ENCODE measurements at places on chromosomes 5 and 9.

GRCh38 chr9:70229026-70229425 lies 29.8 kb upstream of the SMC5 start:
- peak; percentile 23 for DNase-seq

DNA sequence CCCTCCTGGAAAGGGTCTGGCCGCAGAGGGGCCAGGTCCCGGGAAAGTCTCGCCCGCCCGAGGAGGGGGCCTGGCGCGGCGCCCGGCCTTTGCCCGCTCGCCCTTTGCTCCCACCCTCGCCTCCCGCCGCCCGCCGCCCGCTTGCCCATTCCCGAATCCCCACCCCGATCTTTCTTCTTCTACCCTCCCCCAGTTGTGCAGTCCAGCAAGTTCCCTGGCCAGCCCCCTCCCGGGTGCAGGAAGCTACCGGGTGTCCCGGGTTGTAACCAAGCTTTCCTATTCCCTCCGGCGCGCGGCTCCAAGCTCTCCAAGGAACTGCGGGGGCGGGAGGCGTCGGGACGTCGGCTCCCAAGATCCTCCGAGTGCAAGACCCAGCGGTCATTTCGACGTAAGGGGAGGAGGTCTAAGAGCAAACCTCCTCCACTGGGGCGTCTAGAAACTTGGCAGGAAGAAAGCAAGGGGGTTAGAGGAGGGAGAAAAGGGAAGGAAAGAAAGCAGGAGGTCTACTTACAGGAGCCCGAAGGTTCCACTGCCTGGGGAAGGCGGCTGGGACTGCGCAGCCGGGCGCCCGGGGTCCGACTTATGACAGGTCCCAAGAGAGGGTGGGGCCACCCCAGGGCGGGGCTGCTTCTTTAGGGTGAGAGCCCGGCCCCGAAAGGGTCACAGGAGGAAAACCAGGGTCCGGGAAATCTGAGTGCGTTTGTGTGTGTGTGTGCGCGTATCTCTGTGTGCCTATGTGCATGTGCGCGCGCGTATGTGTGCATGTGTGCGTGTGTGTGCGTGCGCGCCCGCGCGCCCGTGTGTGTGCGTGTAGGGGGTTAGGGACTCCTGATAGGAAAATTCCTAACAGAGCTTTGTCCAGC lies at the start of gene PTGR1:
Gene PTGR1, minus strand, starts transcription at position 556 of the 863 bp plus-strand sequence. CDS start 2,225 bp downstream, outside the sequence.
- peak; percentile 92 for DNase-seq

DNA sequence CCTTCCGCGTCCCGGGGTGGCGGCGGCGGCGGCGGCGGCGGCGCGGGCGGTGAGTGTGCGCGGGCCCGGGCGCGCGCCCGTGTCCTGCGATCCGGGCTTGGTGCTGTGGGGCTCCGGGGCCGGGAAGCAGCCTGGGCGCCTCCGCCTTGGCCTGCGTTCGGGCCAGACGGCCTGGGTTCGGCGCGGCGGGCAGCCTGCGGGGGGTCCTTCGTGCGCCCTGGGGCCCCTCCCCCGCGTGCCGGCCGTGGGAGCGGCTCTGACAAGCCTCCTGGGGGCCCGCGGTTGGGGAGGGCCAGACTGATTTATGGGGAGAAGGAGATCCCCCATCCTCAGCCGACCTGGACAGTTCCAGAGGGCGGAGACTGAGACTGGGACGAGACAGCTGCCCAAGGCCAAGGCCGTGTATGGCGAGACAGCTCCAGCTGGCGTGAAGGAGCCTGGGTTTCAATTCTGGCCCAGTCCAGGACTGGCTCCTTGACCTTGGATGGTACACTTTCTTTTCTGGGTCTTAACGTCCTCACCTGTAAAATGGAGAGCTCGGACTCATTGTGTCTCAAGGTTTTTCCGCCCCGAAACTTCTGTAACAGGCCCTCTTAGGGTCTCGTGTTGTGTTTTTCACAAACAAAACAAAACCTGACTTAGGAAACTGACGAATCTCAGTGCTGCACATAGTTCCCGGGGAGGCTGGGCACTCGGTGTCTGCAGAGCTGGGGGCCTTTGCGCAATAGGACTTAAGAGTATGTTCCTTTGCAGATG lies 603 bp downstream of the TMEM268 start:
- peak; percentile 87 for DNase-seq

DNA sequence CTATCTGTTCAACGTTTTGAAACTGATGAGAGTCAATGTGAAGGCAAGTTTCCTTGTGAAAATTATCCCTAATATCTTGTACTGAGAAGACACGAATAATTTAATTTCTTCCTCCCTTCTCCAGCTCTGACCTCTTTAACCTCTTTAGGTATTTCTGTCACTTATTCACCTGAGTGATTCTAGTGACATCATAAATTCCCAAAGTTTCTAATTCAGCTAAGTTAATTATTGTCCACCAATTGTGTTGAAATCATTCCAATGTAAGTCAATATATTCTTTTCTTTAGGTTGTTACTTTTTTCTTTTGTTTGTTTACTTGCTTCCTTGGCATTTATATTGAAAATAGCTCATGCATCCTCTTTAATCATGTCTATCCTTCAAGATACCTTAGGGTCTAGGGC lies 143.8 kb downstream of the PAPPA start:
- no peak for DNase-seq

GRCh38 chr9:87342743-87343142 lies 154.9 kb upstream of the DAPK1 start:
- peak; percentile 24 for DNase-seq

- DNase-seq, result no peak
Observed at GRCh38 chr5:66498791-66499207, 97.4 kb upstream of the MAST4 start.

DNA sequence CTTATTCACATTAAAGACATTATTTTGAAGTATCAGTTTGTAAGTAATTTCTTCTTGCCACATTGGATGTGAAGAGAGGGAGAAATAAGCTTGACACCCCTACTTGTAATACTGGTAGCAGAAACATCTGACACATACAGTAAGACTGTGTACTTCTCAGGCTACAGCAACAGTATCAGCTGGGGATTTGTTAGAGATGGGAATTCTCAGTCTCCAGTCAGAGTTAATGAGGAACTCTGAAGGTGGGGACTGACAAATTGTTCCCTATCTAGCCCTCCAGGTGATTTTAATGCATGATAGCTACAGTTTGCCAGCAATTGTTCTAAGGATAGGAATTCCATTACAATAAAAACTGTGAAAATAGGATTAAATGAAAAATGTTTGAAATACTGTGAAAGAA lies 524.8 kb downstream of the PRR16 start:
- DNase-seq, result no peak

- DNase-seq, result no peak
Observed at GRCh38 chr5:150368526-150368925, 11.0 kb downstream of the TCOF1 start.

GRCh38 chr5:165722401-165722800 lies 2217.0 kb downstream of the MAT2B start:
- no peak for DNase-seq

DNA sequence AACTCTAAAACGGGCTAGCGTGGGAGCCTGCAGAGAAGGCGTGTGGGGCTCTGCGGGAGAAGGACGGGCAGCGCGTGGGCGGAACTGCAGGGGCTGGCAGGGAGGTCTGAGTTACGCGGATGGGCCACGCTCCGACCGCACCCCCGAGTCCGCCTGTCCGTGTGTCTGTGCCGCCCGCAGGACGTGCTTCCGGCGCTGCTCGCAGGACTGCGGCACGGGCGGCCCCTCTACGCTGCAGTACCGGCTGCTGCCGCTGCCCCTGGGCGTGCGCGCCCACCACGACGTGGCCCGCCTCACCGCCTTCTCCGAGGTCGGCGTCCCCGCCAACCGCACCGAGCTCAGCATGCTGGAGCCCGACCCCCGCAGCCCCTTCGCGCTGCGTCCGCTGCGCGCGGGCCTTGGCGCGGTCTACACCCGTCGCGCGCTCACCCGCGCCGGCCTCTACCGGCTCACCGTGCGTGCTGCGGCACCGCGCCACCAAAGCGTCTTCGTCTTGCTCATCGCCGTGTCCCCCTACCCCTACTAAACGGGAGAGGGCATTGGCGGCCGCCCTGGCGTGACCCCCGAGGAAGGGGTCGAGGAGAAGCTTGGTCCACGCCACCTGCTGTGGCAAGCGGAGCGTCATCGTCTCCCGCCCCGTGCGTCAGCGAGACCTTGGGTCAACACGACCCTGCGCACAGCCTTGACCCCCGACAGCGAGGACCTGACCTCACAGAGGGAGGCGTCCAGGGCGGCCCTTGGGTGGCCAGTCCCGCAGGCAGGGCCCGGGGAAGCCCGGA lies 11.4 kb upstream of the ASS1 start:
- peak; percentile 53 for DNase-seq

DNA sequence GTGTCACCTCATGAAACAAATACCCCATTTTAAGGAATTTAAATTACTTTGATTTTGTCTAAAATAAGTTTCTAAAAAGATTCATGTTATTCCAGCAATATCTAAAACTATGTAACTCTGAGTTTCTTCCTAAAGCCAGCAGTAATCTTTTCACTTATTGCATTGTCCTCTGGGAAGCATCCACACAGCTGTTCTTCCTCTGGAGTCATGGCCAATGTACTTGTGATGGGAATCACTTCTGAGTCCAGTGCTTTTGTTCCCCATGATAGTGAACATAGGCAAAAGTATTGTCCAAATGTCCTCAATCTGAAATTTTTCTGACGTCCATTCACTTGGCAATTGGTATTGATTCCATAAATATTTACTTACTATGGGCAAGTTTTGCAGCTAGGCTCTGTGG lies 125.0 kb downstream of the STARD4 start:
- DNase-seq, result no peak

DNA sequence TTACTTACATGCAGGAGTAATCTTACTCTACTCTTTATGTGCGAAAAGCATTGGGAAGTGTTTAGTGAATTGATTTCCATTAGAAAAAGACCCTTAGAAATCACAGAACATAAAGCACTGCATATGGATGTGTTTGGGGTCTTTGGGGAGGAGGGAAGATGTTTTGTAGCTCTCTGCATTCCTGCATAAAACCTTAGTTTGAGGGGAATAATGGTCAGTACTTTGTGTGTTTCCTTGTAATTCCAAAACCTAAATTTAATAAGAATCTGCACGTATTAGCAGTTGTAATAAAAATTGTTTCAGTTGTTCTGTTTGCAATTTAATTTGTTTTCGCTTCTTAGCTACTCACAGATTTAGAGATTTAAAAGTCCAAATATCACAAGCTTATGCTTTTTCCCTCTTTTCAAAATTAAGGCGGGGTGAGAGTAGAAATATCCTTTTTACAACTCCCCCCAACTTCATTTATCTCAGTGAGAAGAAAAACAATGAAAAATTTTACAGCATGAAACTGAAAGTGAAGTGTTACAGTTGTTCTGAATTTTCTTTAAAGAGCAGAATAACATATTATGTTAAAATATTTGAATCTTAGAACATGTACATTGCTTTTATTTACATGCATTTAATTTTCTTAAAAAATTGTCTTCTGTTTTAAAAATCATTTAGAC lies 143.8 kb downstream of the SMARCA2 start:
- DNase-seq, result no peak

GRCh38 chr5:145699846-145700245 lies 135.3 kb downstream of the PRELID2 start:
- DNase-seq, result no peak

- peak; percentile 34 for DNase-seq
Observed at GRCh38 chr9:109640580-109641371, 139.2 kb upstream of the PALM2AKAP2 start.

DNA sequence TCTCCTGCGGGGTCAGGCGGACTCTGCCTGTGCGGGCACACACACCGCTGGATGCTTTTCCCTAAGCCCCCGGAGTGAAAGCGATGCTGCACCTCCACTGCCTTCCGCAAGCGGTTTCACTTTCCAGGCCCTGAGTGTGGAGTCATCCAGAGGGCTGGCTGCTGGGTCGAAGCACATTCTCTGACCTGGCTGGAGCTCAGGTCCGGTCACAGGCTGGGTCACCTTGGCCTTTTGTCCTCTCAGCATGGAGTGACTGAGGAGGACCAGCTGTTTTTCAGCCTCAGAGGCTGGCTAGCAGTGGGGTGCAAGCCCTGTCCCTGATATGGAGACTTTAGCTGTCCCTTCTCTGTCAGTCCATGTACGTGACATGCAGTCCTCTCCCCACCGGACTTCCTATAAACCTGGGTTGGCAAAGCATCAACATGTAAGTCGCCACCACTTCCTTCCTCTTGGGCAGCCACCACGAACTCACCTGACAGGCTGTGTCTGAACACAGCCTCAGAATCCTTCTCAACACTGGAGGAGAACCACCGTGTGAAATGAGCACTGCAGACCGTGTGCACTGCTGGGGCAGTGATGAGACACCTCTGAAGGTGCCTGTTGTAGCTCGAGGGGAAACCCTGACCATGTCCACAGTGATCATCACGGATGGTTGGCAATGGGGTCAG lies 51.3 kb downstream of the GADD45G start:
- no peak for DNase-seq

DNA sequence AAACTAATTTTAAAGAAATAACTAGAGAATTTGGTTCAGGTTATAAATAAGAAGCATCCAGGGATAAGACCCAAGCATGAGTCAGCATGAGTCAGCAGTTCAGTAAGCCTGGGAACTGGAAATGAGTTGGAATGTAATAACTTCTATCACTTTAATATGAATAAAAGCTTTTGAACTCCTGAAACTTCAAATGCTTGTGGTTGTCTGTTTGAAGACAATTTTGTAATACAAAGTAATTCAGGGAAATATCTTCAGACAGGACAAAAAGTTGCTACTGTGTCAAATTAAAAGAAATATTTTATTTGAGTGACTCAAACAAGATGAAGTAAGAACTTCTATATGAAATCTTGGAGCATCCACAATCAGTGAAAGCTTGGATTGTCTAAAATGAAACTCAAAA lies 331.2 kb upstream of the DAB2 start:
- peak; percentile 97 for DNase-seq

GRCh38 chr5:4294878-4295277 lies 699.2 kb downstream of the IRX1 start:
- DNase-seq, result no peak

DNA sequence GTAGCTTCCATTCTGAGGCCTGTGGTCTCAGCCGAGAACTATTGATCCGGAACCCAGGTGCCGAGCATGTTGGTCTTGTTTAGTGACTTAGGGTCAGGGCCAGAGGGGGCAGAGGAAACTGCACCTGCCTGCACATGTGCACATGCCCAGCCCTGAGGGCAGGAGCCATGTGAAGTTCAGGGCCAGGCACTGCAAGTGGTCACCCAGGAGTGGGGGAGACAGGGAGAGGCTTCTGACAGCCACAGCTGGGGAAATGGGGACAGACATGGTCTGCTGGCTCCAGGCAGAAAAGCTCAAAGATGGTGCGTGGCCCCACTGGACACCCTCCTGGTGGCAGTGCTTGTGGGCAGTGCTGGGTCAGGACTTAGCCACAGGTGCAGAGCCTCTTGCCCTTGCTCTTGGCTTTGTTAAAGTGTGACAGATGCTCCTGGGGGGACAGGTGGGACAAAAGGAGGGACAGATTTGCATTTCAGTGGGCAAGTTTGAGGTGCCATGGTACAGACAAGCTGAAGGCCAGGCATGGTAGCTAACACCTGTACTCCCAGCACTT lies 134.4 kb downstream of the CACNA1B start:
- no peak for DNase-seq

- peak; percentile 56 for DNase-seq
Observed at GRCh38 chr5:176543428-176544182, 5.5 kb upstream of the CDHR2 start.

- no peak for DNase-seq
Observed at GRCh38 chr5:4540375-4541173, 599.6 kb upstream of the ADAMTS16 start.

DNA sequence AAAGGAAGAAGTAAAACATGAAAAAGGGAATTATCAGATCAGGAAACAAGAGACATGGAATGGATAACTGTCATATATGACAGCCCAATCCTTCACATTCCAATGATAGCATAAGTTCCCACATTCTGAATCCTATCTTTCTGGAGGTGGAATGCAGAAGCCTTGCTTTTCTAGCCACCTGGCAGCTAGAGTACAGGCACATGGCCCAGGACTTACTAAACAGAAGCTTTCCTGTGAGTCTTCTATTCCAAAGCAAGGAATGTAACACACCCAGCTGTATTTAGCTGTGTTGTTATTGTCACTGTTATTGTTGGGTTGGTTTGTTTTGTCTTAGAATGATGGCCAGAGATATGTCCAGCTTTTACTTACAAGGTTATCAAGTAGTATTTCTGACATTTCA lies 780.5 kb upstream of the ZNF608 start:
- peak; percentile 31 for DNase-seq

All from iris pigment epithelial cell (primary cell).